Bronchus fibroblast of lung (primary cell): ENCODE measurements at places on chromosomes 1 and 21. TPM values are rescaled to one million over a fixed set of nuclear protein-coding genes. Genes with fewer than 3 reads are reported as not detected.

HMCN1 gene
- 0.15 and 1.2 TPM in 2 replicates for total RNA-seq

SOX13 gene
- total RNA-seq = 5.6 and 7.1 TPM in 2 replicates

AADACL4 gene
- not detected in 2 replicates for total RNA-seq

MYOC gene
- total RNA-seq = not detected in 2 replicates

IL12RB2 gene
- under 0.01 TPM in 1 of 2 replicates, not detected in the other for total RNA-seq

OR2AK2 gene
- total RNA-seq = not detected in 2 replicates

PGLYRP4 gene
- not detected in 2 replicates for total RNA-seq

PCSK9 gene
- 37.8 and 40.0 TPM in 2 replicates for total RNA-seq

DNAJC28 gene
- total RNA-seq = 0.59 and 1.5 TPM in 2 replicates

CLDN17 gene
- total RNA-seq = not detected in 2 replicates
